ENCODE measurements at places on chromosomes 16 and 17.

DNA sequence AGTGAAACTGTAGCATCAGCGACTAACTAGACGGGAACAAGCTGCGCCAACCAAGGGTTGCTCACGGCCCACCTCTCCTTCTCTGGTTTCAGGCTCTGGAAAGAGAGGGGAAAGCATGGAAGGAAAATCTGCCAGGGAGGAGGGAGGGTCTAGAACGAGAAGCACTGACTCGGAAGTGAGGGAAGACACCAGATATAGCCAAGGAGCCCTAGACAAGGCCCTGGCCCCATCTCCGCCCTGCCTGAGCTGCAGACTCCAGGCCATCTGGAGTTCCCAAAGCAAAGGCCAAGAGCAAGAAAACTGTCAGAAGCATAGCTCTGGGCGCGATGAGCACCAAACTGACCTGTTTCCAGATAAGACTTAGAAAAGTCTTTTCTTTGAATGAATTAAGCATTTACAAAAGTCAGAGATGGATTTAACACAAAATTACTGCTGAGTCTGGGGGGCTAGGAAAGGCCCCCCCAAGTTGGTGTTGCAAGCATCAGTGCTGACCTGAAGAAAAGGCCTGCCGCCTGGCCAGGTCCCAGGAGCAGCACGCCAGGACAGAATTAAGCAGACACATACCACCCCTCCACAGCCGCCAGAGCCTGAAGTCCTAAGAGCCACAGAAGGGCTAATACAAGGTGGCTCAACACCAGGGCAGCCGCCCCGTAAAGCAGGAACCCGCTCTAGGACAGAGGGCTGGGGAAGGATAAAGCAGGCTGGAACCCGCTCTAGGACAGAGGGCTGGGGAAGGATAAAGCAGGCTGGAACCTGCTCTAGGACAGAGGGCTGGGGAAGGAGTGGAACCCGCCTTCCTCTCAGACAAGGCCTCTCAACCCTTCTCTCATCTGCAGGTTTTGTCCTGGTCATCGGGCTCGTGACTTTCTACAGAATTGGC is 20.7 kb downstream of the TMEM204 start:
- H3K4me1 ChIP-seq, result no peaks in the 10 kb centered on the region
- no peak overlapping the region for H3K4me3 ChIP-seq
- no peak for DNase-seq
- no peak overlapping the region for H3K27ac ChIP-seq
- no peaks in the 10 kb centered on the region for H3K36me3 ChIP-seq
- H3K27me3 ChIP-seq, result no peaks in the 10 kb centered on the region

DNA sequence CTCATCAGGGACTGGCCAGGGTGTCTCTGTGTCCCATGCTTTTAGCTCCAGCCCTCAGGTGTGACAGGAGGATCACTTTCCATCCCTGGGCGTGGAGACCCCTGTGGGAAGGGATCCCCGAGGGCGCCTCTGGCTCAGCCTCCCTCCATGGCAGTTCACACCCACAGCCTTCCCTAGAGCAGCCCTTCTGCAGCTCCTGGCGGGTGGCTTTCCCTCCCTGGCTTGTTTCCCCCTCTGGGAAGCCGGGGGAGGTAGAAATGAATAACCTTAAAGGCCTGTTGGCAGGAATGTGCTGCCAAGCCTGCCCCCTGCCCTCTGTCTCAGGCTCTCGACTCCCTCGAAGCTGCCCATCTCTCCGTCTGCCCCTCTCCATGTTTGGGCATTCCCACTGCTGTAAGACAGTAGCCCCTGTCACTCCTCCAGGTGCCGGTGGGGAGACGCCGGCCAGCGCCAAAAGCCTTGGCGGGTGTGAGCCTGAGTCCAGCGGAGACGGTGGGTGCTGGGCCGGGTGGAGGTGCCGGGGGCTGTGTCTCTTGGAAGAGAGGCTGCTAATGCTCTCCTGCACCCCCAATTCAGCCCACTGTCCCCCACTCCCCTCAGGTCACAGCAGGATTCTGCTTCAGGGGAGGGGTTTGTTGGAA is 2.1 kb upstream of the ATP2A1 start:
- no peak overlapping the region for H3K27ac ChIP-seq
- no peak overlapping the region for H3K4me3 ChIP-seq
- H3K4me1 ChIP-seq, result no peaks in the 10 kb centered on the region
- H3K36me3 ChIP-seq, result peaks cover 3% of the 10 kb centered on the region
- no peaks in the 10 kb centered on the region for H3K27me3 ChIP-seq
- no peak for DNase-seq

DNA sequence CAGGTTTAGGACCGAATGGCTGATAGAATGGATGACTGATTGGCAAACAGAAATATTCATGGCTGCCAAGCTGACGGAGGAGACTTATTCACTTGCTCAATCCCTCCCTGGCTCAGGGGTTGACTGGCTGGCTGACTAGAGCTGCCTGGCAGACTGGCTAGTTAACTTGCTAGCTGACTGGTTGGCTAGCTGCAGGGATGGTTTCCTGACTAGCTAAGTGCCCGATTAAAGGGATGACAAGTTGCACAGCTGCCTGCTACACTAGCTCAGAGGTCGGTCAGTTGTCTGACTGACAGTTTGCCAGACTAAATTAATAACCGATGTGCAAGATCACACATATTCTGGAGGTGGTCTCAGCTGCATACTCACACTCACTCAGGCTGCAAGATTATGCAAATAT is 1208.4 kb upstream of the CDH8 start:
- H3K27me3 ChIP-seq, result no peaks in the 10 kb centered on the region
- H3K4me3 ChIP-seq, result no peak overlapping the region
- no peak for DNase-seq
- H3K27ac ChIP-seq, result no peak overlapping the region
- no peaks in the 10 kb centered on the region for H3K4me1 ChIP-seq
- no peaks in the 10 kb centered on the region for H3K36me3 ChIP-seq

GRCh38 chr17:78891406-78892061 is 11.5 kb downstream of the CEP295NL start:
- H3K4me3 ChIP-seq, result no peak overlapping the region
- no peak overlapping the region for H3K27ac ChIP-seq
- no peak for DNase-seq
- H3K27me3 ChIP-seq, result no peaks in the 10 kb centered on the region

- no peak overlapping the region for H3K4me3 ChIP-seq
- no peak overlapping the region for H3K27ac ChIP-seq
- no peaks in the 10 kb centered on the region for H3K27me3 ChIP-seq
- H3K4me1 ChIP-seq, result no peaks in the 10 kb centered on the region
- no peak for DNase-seq
Measured at GRCh38 chr17:61580502-61580901, 10.5 kb downstream of the NACA2 start.

DNA sequence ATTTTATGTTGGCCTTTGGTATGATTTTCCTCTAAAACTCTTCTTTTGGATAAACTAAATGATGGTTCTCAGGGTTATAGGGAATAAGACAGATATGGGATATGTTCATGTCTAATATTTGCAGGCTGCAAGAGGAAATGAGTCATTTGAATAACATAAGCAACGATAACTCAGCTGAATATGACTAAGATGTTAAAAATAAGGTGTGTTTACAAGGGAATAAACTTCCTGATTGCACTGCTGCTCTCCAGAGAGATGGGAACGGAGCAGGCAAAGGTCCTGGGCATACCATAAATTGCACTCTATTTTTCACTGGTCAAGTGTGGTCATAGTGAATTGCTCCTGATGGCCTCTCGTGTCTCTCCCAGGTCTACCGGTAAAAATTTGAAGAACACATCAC is 666.2 kb downstream of the TOX3 start:
- no peak for DNase-seq
- H3K4me3 ChIP-seq, result no peak overlapping the region
- H3K4me1 ChIP-seq, result no peaks in the 10 kb centered on the region
- no peak overlapping the region for H3K27ac ChIP-seq
- H3K27me3 ChIP-seq, result no peaks in the 10 kb centered on the region

- no peak for DNase-seq
- no peaks in the 10 kb centered on the region for H3K4me1 ChIP-seq
- H3K4me3 ChIP-seq, result no peak overlapping the region
Measured at GRCh38 chr17:83006515-83007455, 72.6 kb upstream of the METRNL start.

GRCh38 chr17:20184977-20185619 is 175.9 kb downstream of the SPECC1 start:
- H3K4me1 ChIP-seq, result peaks cover 7% of the 10 kb centered on the region
- H3K27me3 ChIP-seq, result no peaks in the 10 kb centered on the region
- H3K27ac ChIP-seq, result peak overlapping the region; percentile 42
- H3K36me3 ChIP-seq, result no peaks in the 10 kb centered on the region
- DNase-seq, result peak; percentile 88
- H3K4me3 ChIP-seq, result no peak overlapping the region

DNA sequence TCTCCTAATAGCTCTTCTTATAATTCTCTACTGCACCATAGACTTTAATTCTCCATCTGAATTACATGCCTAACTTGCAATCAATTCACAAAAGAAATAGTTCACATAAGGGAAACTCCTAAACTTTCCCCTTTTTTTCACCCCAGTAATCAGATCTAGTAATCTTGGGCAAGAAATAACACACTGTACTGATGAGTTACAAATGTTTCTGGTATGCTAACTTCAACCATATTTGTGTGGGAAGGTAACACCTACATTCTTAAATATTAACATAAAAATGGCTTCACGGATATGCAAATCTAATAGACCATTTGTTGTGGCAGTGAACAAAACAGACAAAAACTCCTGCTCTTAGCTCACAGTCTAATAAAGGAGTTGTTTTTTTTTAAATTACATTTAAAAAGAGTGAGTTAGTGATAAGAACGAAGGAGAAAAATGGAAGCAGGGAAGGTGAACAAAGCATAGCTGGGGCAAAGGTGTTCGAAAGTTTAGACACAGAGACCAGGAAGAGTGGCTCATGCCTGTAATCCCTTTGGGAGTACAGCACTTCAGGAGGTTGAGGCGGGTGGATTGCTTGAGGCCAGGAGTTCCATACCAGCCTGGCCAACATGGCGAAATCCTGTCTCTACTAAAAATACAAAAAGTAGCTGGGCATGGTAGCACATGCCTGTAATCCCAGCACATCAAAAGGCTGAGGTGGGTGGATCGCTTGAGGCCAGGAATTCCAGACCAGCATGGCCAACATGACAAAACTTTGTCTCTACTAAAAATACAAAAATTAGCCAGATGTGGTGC is 34.8 kb downstream of the CMTM3 start:
- H3K36me3 ChIP-seq, result peaks cover 2% of the 10 kb centered on the region
- H3K27me3 ChIP-seq, result no peaks in the 10 kb centered on the region
- H3K4me1 ChIP-seq, result no peaks in the 10 kb centered on the region
- DNase-seq, result no peak
- no peak overlapping the region for H3K27ac ChIP-seq
- no peak overlapping the region for H3K4me3 ChIP-seq

DNA sequence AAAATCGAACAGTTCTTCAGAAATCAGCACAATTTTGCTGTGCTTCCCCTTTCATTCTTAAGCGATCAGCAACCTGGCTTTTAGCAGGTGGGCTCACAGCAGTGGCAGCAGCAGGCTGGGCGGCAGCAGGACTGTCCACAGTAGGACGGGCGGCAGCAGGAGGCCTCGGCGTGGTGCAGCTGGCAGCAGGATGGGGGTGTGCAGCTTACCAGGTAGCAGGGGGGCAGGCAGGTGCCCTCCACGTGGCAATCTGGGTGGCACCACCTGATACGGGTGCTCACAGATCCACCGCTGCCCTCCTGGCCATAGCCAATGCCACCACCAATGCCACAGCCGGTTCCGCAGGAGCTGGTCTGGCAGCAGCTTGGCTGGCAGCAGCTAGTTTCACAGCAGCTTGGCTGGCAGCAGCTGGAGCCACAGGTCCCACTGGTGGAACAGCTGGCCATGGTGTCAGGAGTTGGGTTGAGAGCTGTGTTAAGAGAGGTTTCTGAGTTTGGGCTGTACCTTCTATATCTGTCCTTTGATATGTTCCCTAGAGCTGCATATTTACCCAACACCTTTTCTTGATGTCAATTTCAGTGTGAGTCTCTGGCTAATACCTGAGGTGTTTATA is at the start of gene KRTAP1-4:
Gene KRTAP1-4, minus strand, starts transcription at position 563 of the 613 bp plus-strand sequence. Its CDS starts 117 bp downstream, at position 446.
- no peaks in the 10 kb centered on the region for H3K4me1 ChIP-seq
- H3K36me3 ChIP-seq, result no peaks in the 10 kb centered on the region
- no peak within 1 kb of the TSS for H3K4me3 ChIP-seq
- DNase-seq, result no peak
- no peaks in the 10 kb centered on the region for H3K27me3 ChIP-seq

DNA sequence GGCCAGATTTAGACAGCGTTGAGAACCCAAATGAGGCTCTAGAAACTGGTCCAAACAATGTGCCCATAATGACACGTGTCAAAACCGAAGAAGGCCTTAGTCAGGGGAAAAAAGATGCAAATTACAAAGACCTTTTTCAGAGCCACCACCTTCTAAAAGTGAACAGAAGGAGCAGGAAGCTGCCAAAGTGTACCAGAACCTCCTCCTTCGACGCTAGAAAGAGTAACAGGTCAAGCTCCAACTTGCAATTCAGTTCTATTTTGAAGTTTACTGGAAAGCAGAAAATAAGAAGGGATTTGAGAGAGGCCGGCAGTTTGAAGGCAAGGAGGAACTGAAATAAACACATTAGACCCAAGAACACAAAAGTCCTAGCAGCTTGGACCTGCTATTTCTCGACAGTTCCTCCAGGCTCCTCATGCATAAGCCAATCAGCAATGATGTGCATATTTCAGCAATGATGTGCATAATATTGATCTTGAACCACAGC is 61.8 kb downstream of the XYLT1 start:
- H3K4me3 ChIP-seq, result no peak overlapping the region
- H3K4me1 ChIP-seq, result no peaks in the 10 kb centered on the region
- no peak overlapping the region for H3K27ac ChIP-seq
- no peaks in the 10 kb centered on the region for H3K27me3 ChIP-seq
- H3K36me3 ChIP-seq, result no peaks in the 10 kb centered on the region

DNA sequence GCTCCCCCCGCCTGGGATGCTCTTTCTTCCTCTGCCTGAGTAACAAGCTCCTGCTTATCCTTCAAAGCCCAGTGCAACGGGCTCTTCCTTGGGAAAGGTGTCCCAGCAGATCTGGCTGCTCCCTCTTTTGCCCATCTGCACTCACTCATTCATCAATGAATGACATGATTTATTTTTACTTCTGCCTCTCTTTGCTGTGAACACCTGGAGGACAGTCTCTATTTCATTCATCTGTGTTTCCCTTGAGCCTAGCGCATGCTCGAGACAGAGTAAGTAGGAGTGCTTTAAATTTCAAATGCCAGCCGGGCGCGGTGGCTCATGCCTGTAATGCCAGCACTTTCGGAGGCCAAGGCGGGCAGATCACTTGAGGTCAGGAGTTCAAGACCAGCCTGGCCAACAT is 22.0 kb upstream of the GINS2 start:
- peaks cover 1% of the 10 kb centered on the region for H3K27me3 ChIP-seq
- no peak overlapping the region for H3K27ac ChIP-seq
- no peaks in the 10 kb centered on the region for H3K4me1 ChIP-seq
- no peak for DNase-seq

GRCh38 chr16:85304337-85304736 is 192.1 kb upstream of the CIBAR2 start:
- no peak for DNase-seq
- no peak overlapping the region for H3K4me3 ChIP-seq

GRCh38 chr17:5661491-5662125 is 77.3 kb upstream of the NLRP1 start:
- DNase-seq, result peak; percentile 65
- no peaks in the 10 kb centered on the region for H3K36me3 ChIP-seq
- no peaks in the 10 kb centered on the region for H3K27me3 ChIP-seq
- no peak overlapping the region for H3K4me3 ChIP-seq

- H3K27me3 ChIP-seq, result no peaks in the 10 kb centered on the region
- DNase-seq, result no peak
- H3K36me3 ChIP-seq, result no peaks in the 10 kb centered on the region
- H3K4me1 ChIP-seq, result peaks cover 2% of the 10 kb centered on the region
- H3K27ac ChIP-seq, result no peak overlapping the region
- H3K4me3 ChIP-seq, result no peak overlapping the region
Measured at GRCh38 chr17:4974115-4974670, 6.6 kb upstream of the SPAG7 start.

- H3K27ac ChIP-seq, result peak overlapping the region; percentile 93
- peaks cover 3% of the 10 kb centered on the region for H3K4me1 ChIP-seq
- no peaks in the 10 kb centered on the region for H3K27me3 ChIP-seq
- DNase-seq, result peak; percentile 94
- no peaks in the 10 kb centered on the region for H3K36me3 ChIP-seq
- H3K4me3 ChIP-seq, result no peak overlapping the region
Measured at GRCh38 chr17:43368740-43369506, 29.9 kb upstream of the ARL4D start.
